ENCODE measurements at places on chromosomes 12 and 14. TPM values are rescaled to one million over a fixed set of nuclear protein-coding genes. Genes with fewer than 3 reads are reported as not detected.

RNASE3 gene
- not detected for polyA plus RNA-seq

SNRNP35 gene
- 38.4 TPM for polyA plus RNA-seq

SERPINA3 gene
- polyA plus RNA-seq, result not detected

MBIP gene
- polyA plus RNA-seq, result 44.4 TPM

GPR132 gene
- 0.09 TPM for polyA plus RNA-seq

STAC3 gene
- polyA plus RNA-seq, result 0.48 TPM

SIX1 gene
- polyA plus RNA-seq, result 0.71 TPM

NTF3 gene
- polyA plus RNA-seq, result 1.2 TPM

GRCh38 chr12:78711954-78712353 is 152.6 kb upstream of the SYT1 start:
- no peak for DNase-seq

GRCh38 chr12:104281636-104282035 is 21.9 kb upstream of the EID3 start:
- no peak for DNase-seq

DNA sequence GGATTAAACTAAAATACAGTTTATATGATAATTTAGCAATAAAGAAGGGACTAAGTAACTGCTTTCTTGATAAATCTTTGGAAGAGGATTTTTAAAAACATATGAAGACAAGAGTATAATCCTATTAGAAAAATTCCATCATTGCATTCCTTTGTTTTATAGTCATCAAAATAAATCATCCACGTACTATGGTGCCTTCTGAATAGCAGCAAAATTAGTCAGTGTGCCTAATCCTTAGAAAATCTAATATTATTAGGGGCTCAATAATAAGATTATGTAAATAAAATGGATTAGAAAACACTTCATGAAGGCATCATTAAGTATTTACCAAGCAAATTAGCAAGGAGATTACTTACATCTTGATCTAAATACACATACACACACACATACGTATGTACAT is 102.1 kb downstream of the KCNH5 start:
- no peak for DNase-seq

- peak; percentile 89 for DNase-seq
These were observed 2.1 kb upstream of the SLC11A2 start for GRCh38 chr12:51028126-51028812.

DNA sequence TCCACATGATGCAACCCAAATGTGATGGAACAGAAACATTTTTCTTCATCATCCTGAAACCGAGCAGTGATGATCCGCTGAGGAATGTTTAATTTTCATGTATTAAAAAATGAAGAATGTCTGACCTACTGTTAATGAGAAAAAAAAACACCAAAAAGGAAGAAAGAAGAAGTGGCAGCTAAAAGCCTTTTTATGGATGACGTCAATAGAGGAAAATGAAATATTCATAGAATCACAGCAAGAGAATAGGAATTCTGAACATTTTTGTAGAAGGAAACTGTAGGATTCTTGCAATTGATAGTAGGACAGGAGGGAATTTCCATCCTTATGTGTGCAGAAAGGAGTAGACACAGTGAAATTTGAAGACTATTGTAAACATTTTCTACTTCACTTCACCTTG is 112.9 kb downstream of the PRKCH start:
- DNase-seq, result no peak

GRCh38 chr14:79614448-79614847 is 596.9 kb downstream of the DIO2 start:
- DNase-seq, result no peak

DNA sequence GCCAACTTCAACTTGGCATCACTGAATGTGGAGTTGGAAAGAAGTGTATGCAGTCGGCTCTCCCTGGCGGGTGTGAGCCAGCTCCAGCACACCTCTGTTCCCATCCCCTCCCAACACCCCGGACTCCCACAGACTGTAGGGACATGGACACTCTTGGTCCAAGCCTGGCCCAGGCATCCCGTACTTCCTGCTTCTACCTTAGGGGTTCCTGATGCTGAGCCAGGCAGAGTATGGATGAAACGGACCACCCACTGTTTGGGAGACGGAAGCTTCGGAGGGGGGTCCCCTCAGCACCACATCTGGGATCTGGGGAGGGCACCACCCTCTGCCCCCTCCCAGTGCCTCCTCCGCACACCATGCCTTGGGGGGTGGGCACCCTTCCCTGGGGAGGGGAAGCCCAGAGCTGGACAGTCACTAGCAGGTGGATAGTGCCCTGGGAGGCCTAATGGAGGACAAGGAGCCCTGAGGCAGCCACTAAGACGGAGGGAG is 62.0 kb downstream of the LGMN start:
- DNase-seq, result no peak

DNA sequence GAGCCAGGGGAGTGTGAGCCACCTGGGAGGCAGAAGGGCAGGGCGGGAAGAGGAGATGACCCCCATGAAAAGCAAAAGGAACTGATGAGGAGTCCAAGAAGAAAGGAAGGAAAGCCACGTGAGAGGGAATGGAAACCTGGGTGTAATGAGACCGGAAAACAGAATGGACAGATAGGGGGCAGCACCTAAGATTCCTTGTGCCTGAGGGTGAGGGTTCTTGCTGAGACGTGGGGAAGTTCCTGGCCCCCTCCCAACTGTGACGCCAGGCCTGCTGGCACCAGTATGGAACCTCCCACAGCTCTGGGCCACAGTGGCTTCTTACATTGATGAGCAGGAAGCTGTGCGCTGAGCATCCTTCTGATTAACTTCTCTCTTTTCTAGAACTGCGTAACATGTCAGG is 30.8 kb downstream of the TTC7B start:
- DNase-seq, result peak; percentile 72

GRCh38 chr12:124428136-124428791 is 133.4 kb downstream of the RFLNA start:
- DNase-seq, result no peak

DNA sequence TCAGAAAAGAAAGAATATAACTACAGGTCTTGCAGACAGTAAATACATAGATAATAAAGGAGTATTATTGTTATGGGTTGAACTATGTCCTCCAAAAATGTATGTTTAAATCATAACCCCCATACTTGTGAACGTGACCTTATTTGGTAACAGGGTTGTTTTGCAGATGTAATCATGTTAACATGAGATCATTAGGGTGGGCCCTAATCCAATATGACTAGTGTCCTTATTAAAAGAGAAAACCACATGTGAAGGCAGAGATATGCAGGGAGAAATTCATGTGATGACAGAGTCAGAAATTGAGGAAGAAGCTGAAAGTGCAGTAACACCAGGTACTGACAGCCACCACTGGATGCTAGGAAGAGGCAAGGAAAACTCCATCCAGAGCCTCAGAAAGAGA is 29.0 kb downstream of the MAGOHB start:
- DNase-seq, result no peak
